ENCODE measurements at places on chromosomes 11 and 22.
A peak's percentile ranks its signal among the peaks of the same experiment; 100 is the strongest.

- no peak for DNase-seq
Observed at GRCh38 chr11:27496461-27496860, 10.1 kb downstream of the LIN7C start.

- no peak for DNase-seq
Observed at GRCh38 chr11:98630736-98631135, 390.0 kb upstream of the CNTN5 start.

DNA sequence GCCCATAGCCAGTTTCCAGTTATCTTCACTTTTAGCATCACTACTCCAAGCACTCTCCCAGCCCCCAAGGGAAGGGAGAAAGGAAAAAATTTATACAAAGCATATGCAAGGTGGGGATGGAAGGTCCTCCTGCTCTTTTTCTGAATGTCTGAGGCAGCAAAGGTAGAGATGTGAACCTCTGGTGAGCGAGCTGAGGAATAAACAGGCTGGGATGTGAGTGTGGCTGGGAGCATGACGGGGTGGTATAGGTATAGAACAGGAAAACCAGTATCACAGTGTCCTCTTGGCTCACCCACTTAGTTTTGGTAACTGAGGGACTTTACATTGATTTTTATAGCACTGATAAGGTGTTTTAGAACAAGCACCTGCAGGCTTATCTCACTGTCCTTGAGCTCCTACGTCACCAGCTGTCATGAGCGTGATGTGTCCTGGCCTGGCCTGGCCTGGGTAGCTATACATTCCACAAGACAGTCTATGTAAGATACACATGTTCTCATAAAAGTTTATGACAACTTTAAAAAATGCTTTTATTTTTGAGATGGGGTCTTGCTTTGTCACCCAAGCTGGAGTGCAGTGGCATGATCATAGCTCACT, 10.3 kb upstream of the POLD3 start:
- no peak for DNase-seq

- DNase-seq, result peak; percentile 19
Observed at GRCh38 chr11:12893787-12894672, 115.1 kb upstream of the RASSF10 start.

GRCh38 chr11:12842933-12843636, 166.0 kb upstream of the RASSF10 start:
- DNase-seq, result peak; percentile 77

DNA sequence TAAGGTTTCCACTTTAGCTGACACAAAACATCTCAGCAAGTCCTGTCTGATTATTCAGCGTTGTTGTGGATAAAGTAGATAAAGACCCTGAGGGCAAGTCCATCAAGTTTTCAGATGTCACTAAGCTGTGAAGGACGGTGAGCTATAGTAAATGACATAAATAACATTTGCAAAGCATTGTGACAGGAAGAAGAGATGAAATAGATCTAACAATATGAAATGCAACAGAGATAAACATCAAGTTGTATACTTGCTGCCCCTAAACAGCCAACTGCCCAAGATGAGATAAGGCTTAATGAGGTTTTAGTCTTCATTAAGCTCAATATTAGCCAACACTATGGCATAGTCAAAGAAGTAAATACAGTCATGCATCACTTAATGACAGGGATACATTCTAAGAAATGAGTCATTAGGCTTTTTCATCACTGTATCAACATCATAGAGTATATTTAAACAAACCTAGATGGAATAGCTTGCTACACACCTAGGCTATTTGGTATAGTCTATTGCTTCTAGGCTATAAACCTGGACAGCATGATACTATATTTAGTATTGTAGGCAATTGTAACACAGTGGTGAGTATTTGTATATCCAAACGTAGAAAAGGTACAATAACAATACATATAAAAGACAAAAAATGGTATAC, 625.1 kb upstream of the ANO5 start:
- no peak for DNase-seq

DNA sequence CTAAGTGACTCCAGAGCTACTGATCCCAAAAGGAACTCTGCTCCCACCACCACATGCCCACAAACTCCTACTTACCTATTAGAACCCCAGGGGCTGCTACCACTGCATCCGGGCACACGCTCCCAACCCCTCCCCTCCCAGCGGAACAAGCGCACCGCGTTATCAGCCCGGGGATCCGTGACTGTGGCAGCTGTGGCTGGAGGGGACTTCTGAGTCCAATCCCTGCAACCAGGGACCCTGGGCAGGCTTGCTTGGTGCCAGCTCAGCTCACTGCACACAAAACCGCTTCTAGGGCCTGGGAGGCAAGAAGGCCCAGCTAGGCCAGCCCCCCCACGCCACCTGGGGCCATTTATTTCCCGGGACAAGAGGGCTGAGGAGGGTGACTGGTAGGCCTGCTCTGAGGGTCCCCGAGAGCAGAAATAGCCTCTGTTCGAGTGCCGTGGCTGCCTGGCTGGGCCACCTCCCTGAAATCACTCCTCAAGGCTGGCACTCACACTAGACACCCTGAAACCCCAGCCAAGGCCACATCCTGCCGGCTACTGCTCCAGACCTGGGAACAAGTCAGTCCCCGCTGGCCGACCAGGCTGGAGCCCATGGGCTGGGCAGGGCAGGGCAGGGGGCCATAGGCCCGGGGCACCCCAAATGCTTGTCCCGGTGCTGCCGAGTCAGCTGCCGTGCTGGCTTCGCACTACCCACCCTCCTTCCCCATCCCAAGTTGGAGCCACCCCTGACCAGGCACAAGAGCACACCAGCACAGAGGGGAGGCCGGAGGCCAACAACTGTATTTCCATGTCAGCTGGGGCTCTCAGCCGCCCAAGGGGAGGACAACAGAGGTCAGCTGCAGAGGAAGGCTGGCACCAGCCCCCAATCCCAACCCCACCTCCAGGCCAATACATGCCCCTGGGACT, 1.9 kb upstream of the IFITM10 start:
- no peak for DNase-seq

DNA sequence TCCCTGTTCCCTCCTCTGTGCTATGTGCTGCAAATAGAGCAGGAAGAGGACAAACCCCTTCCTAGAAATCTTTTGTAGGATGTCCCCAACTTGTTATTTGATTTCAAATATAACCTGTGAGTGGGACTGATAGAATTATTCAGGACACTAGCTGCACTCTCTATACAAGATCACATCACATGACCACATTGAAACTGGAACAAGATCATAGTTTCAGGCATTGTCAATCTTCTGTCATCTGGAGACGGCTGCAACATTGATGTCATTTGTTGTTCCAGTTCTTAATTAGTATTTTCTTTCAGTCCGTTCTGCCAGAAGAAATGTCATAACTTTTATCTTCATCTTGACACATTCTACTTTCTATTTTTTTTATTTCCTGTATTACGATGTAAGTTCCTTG, 89.3 kb downstream of the GRIA4 start:
- no peak for DNase-seq

- DNase-seq, result no peak
Observed at GRCh38 chr11:34240150-34240494, 117.7 kb downstream of the ABTB2 start.

GRCh38 chr11:72740060-72740424, 12.2 kb downstream of the ARAP1 start:
- DNase-seq, result no peak

- no peak for DNase-seq
Observed at GRCh38 chr22:38298312-38299005, 18.8 kb downstream of the CSNK1E start.

Data from NCI-H2107 (cell line).